ENCODE measurements at places on chromosomes 5 and 9. TPM values are rescaled to one million over a fixed set of nuclear protein-coding genes. Genes with fewer than 3 reads are reported as not detected.
A peak's percentile ranks its signal among the peaks of the same experiment; 100 is the strongest.

- no peak for DNase-seq
These were observed 185.2 kb upstream of the TRIM32 start for GRCh38 chr9:116501871-116502270.

- DNase-seq: no peak
These were observed 417.8 kb downstream of the TMEM161B start for GRCh38 chr5:87850843-87851242.

- DNase-seq: no peak
These were observed 1139.1 kb upstream of the SEMA6A start for GRCh38 chr5:117713585-117714198.

GRCh38 chr5:105101577-105101976 is 1539.0 kb upstream of the NUDT12 start:
- no peak for DNase-seq

DNA sequence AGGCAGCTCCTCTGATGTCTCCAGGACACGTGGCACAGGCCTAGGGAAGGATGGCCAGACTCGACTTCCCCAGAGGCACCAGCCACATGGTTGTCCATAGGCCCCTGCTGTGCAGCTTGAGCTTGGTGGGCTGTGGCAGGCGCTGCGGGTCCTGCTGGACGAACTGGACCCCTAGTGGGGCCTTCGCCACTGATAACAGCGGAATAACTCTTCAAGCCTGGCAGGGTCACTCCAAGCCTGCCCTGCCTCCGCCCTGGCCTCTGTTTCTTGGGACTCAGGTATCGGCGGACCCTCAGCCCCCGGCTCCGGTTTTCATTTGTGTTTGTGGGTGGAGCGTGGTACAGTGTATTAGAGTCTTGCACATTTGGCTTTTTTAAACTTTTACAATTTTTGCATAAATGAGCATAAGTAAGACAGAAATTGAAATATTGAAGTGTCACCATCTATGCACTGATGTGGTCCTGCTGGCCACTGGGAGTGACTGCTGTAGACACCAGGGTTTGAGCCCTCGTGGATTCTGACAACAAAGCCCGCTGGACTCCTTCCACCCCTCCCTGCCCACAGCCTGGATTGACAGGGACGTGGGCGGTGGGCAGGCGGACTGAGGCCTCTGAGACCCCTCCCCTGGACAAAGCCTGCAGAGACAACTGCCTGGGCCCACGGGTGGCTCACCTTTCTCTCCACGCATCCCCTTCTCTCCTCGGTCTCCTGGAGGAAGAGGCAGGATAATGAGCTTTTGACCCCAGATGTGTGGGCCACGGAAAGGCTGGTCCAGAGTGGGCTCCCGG is 3.8 kb downstream of the FCN1 start:
- no peak for DNase-seq

GRCh38 chr5:157718519-157718918 is 12.7 kb upstream of the THG1L start:
- DNase-seq: peak; percentile 53

The UBAC1 gene
- total RNA-seq: 309 TPM

The SLCO6A1 gene
- not detected for total RNA-seq

The ZNF462 gene
- 0.20 TPM for total RNA-seq

The CCDC183 gene
- 0.54 TPM for total RNA-seq

The ORM1 gene
- total RNA-seq: 3.4 TPM

The SECISBP2 gene
- 23.9 TPM for total RNA-seq
